GDM1 (cell line): ENCODE measurements at places on chromosomes 13 and 19.

- DNase-seq = no peak
Measured at GRCh38 chr13:48159401-48159800, 64.5 kb upstream of the MED4 start.

GRCh38 chr19:53254411-53255341, at the start of gene ZNF677:
ZNF677 (minus strand) TSS chr19:53254873; CDS start chr19:53251550, 3,323 bp downstream.
- peak; percentile 52 for DNase-seq

DNA sequence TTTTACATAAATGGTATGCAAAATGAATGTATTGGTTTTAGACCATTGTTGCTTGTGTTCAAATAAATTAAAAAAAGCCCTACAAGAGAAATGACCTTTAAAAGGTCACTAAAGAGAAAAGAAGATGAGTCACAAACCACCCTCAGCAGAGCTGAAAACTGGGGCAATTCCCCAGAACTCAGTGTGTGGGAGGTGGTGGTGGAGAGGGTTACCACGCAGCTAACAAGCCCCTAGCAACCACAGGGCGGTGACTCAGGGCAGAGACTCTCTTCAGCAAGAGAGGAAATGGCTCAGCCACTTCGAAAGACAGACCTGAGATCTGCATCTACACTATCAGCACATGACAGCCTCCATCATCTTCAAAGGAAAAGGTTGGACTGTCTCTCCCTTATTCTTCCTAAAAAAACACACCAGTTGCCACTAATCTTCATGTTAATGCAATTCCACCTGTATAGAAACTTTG, 29.4 kb upstream of the NDFIP2 start:
- DNase-seq = no peak

GRCh38 chr13:113412440-113412839, 40.8 kb downstream of the ADPRHL1 start:
- DNase-seq = no peak

GRCh38 chr13:59543418-59543817, 620.3 kb downstream of the DIAPH3 start:
- DNase-seq = no peak

DNA sequence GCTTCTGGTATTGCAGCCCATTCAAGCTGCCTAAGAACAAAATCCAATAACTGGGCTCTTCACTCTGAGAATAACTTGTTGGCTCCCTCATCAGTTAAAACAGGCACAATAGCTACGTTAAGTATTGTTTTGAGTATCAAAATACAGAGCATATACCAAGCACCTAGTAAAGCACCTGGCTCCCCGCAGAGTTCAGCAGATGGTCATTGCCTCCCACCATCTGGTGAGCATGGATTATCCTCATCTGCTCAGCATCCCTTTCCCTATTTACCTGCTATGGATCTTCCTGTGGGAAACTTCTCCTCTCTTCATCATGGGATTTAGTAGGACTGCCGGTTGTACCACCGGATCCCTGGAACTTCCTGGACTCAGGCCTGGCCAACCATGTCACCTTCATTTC, 199.2 kb upstream of the MAB21L1 start:
- no peak for DNase-seq

DNA sequence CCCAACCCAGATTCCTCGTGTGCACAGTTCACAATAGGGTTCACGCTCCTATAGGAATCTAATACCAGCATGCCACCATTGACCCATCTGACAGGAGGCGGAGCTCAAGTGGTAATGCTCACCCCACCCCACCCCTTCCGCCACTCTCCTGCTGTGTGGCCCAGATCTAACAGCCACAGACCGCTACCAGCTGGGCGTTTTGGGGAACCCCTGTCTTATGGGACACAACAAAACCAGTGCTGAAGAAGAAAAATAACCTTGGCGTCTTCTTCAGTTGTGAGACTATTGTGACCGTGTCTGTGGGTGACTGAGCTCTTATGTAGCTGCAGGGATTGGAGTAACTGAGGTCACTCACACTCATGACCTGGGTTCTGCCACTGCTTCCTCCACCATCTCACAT, 5.2 kb upstream of the OR10H1 start:
- DNase-seq = no peak

DNA sequence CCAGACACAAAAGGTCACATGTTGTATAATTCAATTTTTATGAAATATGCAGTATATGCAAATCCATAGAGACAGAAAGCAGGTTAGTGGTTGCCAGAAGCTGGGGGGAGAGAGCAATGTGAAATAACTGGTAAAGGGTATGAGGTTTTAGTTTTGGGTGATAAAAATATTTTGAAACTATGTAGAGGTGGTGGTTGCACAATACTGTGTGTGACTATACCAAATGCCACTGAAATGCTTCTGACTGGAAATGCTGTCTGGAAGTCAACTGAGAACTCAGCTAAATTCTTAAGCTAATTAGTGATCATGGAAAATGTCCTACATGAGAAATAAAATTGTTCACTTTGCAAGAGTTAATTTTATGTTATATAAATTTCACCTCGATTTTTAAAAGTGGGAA, 65.3 kb upstream of the RXFP2 start:
- no peak for DNase-seq

GRCh38 chr13:94860981-94861407, 148.6 kb upstream of the SOX21 start:
- DNase-seq = no peak

GRCh38 chr19:35143818-35144217, 763 bp downstream of the FXYD7 start:
- no peak for DNase-seq

DNA sequence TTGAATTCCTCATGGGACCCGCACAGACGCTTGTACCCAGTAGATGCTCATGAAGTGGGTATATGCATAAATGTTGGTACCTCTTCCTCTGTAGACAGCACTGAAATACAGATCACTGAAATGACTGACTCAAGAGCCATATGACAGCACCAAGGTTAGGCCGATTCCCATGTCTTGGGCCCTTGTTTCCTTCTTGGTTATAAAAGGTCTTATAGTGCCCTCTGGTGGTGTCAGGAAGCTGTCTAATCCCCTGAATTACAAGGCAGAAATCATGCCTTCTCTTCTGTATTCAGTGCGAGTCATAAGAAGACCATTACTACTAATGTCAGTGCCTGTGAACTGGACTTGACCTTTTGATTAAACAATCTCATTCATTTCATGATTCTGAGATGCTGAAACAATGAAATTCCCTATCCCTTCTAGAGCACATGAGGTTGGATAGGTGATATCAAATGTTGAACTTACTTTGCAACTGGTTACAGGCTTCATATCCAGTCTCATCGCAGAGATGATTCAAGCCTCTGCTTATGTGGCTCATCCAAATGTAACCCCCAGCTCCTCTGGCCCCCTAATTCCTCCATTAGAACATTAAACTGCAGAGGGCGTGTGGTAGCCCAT, 59.7 kb downstream of the SPATA13 start:
- DNase-seq = peak; percentile 74

DNA sequence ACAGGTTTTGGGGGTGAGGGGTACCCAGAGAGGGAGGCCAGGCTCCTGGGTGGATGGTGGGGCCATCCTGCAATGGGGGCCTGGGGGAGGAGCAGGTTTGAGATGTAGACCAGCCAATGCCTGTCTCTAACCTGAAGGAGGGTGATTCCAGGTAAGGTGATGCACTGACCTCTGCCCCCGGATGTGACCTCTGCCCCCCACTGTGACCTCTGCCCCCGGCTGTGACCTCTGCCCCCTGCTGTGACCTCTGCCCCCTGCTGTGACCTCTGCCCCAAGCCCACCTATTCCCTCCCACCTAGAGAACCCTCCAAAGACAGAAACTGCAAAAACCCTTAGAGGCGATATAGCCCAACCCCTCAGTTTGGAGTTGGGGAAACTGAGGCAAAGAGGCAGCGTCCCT, 10.3 kb upstream of the SPACA4 start:
- DNase-seq = no peak

- peak; percentile 16 for DNase-seq
Measured at GRCh38 chr13:106182404-106182803, 353.1 kb downstream of the EFNB2 start.

GRCh38 chr19:46604781-46605355, 3.7 kb downstream of the CALM3 start:
- DNase-seq = no peak

GRCh38 chr19:56988299-56988698, 131.5 kb upstream of the USP29 start:
- no peak for DNase-seq

- DNase-seq = no peak
Measured at GRCh38 chr13:87792878-87793277, 121.7 kb downstream of the SLITRK5 start.
